ENCODE measurements at places on chromosomes 16 and 17. TPM values are rescaled to one million over a fixed set of nuclear protein-coding genes. Genes with fewer than 3 reads are reported as not detected.
A peak's percentile ranks its signal among the peaks of the same experiment; 100 is the strongest.

EME1 gene
- polyA plus RNA-seq = 16.9 TPM

PRR35 gene
- not detected for polyA plus RNA-seq

GRCh38 chr17:63533433-63534077, 10.4 kb downstream of the KCNH6 start:
- DNase-seq = no peak

DNA sequence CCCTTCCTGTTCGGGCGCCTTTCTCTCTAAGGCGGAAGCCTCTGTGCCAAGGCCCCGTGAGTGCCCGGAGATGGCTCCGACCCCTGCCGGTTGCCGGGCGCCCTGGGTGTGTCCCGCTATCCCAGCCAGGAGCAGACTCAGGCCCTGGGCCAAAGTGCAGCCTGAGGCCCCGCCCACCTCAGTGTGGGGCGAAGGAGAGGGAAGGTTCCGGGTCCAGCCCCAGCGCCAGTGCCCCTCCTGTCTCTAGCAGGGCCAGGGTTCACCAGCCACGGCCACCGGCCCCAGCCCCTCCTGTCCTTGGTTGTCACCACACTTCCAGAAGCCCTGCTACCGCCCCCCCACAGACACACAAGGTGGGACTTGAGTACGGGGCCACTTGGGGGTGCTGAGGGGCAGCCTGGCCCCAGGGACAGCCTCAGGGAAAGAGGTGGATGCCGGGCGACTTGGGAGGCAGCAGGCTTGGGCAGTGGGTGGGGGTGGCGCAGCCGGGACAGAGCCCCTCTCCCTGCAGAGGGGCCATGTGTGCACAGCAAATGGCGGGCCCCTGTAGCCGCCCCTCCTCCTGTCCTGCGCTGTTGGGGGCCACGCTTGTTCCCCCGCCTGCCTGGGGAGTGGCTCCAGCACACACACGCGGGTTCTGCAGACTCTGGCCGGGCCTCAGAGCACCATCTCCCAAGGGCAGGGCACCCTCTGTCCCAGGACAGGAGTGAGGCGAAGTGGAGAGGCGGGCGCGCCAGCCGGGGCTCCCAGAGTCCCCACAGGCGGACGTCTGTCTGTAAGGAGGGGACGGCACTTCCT, 6.0 kb downstream of the C1QTNF8 start:
- no peak for DNase-seq

DNA sequence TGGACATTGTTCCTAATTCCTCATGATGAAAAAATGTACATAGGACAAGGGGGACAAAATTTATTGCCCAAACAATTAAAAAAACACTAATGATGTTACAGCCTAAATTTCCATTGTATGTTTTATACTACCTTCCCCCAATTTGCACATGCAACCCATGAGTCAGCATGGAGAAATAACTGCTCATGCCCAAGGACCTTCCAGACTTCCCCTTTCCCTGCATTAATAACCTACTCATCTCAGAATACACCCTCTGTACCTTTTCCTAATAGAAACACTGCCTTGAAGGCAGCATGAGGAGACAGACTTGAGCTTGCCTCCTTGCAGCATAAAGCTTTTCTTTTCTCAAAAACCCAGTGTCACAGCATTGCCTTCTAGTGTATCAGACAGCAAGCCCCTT, 2402.8 kb downstream of the TP53TG3F start:
- DNase-seq = no peak

GRCh38 chr16:54718376-54718775, 212.3 kb upstream of the IRX5 start:
- no peak for DNase-seq

GRCh38 chr16:15642557-15643047, 352 bp downstream of the MARF1 start:
- peak; percentile 72 for DNase-seq

DNA sequence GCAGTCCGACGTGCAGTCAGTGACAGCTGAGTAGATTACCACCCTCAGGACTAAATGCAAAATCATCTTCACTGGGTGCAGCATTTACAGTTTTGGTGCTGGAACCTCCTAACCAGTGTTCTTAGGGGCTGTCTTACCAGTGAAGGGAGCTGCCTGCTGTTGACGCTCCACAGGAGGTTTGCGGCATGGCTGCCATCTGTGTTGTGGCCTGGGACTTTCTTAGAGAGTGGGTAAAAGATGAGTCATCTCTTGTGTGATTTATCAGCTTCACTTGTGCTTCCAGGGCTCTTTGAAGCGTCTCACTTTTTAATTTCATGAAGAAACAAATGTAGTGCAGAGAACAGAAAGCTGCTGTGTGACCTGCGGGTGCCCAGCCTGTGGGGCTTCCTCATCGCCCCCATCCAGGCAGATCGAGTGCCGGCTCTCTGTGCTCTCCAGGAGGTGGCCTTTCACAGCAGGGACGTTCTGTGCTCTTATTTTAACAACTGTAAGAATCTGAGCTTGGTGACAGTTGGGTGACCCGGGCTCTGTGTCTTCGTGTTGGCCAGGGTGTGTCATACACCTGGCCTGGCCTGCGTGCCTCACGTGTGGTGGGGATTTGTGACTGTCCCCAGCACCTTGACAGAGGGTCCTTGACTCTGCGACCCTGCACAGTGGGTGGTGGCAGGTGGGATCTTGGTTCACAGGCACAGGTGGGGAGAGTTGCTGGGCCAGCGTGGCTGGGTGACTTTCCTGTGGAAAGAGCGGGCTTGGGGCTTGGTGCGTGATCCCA, 24.3 kb upstream of the ZNF750 start:
- peak; percentile 70 for DNase-seq

DNA sequence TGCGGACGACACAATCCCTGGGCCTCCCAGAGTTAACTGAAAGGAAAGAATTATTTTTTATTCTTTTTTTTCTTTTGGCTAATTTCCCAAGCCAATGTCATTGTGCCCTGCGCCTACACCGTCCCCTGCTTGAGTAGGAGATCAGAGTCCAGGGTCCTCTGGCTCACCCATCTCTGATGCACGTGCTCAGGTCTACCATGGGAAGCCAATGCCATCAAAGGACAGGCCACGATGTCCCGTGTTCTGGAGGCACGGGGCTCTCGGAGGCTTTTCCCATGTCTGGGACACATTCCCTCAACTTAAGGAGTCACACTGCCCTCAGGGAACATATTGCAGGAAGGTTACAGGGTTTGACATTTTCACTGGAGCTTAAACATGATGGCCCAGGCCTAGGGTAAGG, 123.7 kb downstream of the SLC39A11 start:
- no peak for DNase-seq

DNA sequence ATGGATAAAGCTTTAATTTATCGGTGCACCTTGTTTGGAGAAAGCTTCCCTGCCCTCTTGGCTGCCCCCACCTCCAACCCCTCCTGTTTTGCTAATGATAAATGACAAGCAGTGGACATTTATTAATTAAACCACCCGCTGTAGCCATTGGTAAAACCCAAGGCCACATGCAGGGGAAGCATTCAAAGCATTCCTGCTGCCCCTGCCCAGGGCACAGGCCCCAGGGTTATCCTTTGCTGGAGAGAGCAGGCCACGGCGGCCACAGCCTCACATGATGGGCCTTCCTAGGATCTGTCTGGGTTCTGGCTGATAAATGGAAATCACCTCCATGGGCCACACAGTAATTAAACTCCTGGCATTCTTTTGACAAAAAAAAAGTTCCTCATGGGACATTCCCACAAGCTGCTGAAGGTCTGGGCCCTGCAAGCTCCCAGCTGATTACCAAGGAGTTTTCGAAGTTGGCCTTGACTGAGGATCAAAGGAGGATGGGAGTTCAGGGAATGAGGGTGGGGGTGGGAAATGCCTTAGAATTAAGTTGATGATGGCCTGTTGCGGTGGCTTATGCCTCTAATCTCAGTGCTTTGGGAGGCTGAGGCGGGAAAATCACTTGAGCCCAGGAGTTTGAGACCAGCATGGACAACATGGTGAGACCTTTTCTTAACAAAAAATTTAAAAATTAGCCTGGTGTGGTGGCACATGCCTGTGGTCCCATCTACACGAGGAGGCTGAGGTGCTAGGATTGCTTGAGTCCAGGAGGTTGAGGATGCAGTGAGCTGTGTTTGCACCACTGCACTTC, 35.5 kb downstream of the SOST start:
- DNase-seq = no peak
